Left lobe of liver (tissue), 2 donors: ENCODE measurements at places on chromosomes 6 and 20.

DNA sequence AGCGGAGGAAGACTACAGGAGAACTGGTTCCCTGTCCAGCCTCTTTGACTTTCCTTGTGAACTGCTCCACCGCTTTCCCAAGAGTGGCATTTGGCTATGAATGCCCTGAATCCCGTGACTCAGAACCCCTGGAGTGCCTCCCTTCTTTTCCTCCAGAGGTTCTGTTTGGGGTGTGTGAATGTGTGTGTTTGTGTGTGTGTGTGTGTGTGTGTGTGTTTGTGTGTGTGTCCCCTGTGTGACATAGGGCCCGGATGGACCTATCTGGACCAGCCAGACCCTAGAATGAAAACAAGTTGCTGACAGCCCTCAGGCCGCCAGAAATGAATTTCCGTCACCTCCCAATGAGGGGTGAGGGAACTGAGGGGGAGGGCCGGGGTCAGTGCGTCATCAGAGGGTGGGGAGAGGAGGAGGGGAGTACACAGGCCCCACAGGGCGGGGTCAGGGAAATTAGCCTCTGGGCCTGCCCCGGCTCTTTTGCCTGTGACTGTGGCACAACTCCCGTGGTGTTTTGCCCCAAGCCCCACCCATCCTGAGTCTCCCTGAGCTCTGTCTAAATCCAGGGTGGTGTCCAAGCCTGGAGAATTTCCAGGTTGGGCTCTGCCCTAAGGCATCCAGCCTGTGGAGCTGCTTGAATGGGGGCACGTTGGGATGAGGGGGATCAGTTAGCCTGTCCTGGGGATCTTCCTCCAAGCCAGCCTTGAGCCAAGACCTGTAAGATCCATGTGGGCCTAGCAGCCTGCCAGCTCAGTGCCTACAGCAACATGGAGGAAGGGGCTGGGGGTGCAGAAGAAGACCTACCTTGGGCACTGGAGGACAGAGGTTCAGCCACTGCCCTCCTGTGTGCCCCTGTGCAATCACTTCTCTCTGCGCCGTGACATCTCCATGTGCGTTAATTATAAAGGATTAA, 15.2 kb upstream of the MRPS18A start:
- DNase-seq = peak; percentile 61

DNA sequence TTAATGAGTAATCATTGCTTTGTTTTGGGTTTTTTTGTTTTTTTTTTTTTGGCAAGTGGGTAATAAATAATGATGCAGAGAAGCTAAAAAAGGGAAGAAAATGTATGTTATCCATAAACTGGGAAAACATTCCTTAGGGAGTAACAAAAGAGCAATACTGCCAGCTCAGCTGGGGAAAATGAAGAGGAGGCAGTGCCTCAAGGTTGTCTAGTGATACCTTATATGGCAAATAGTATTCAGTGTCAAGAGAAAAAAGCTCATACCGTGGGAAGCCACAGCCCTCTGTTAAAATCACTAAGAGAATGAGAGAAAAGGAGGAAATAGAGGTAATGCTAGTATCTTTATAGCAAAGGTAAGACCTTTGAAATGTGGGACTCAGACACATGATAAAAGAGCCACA, 47.1 kb upstream of the SMLR1 start:
- no peak for DNase-seq

GRCh38 chr6:148441454-148441911, 98.8 kb downstream of the SASH1 start:
- DNase-seq = no peak

- DNase-seq = peak; percentile 82
Measured at GRCh38 chr6:110039364-110039980, 61.4 kb downstream of the GPR6 start.

- no peak for DNase-seq
Measured at GRCh38 chr6:2274981-2275891, 29.8 kb upstream of the GMDS start.

GRCh38 chr6:139448051-139448649, 73.7 kb upstream of the CITED2 start:
- DNase-seq = no peak

DNA sequence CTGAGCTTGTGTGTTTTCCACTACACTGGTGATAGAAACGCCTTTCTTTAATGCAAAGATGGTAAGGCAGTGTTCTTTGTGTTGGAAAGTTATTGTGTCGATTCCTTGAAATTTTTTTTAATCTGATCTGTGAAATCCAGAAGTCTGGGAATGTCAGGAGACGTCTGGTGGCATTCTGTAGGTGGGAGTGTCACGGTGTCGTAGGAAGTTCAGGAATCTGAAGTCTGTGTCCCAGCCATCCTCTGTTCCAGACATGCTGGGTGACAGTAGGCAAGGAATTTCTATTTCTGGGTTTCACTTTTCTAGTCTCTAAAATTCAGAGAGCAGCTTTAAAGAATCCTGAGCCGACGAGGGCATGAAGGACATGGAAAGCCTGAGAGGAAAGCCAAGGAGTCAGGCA, 223.8 kb downstream of the ZNF217 start:
- DNase-seq = no peak

- peak; percentile 78 for DNase-seq
Measured at GRCh38 chr6:15399641-15400470, 154.0 kb downstream of the JARID2 start.

DNA sequence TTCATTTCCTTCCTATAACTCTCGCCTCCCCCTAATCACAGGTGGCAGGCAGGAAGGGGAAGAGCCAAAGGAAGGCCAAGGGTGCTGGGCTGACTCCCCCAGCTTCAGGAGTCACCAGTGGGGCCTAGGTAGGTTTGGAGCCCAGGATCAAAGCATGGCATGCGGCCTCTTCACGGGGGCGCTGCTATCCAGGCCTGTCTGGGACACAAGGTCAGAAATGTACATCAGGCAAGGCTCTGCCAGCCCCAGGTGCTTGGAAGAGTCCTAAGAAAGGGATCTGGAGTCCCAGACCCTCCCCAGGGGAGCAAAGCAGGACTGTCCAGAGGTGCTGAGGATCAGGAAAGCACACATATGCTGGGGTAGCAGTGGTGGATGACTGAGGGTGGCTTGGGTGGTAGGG, 10.4 kb downstream of the PI16 start:
- no peak for DNase-seq

GRCh38 chr20:13251106-13251903, 30.2 kb downstream of the ISM1 start:
- DNase-seq = no peak

DNA sequence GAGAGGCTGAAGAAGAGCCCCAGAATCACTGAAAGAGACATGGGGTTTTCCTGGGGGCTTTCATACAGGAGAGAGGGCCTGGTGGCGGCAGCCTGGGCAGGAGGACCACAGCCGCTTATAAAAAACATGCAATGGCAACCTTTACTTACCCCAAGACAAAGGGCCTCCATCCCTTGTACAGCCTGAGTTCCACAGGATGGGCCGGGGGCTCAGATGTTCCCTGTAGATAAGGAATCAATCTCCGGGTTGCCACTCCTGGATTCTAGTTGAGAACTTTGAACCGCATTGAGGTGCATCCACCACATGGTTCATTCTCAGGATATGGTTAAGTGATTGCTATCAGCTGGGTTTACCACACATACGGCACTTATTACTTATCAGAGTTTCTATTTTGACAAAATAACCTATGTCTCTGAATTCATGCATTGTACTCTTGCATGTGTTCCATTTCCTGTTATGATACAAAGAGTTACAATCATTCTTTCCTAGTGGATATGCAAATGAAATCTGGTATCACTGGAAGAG, 677.6 kb downstream of the KIF16B start:
- DNase-seq = no peak

DNA sequence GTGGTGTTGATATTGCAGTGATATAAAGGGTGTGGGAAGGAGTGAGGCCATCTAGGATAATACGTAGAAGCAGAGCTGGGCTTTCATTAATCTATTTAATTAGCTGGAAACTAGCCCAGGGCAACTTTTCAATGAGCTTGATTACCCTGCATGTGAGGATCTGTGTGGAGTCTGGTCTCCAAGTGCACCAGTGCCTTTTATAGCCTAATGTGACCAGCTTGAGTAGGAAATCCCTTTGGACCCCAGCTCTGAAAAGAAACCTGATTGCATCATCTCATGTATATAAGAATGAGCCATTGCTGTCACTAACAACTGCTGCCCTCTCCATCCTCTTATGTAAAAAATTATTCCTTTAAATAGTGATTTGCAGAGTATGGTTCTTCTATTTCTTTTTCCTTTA, 72.6 kb downstream of the CD109 start:
- no peak for DNase-seq

GRCh38 chr6:130431346-130431852, 65.6 kb downstream of the TMEM200A start:
- no peak for DNase-seq
